ENCODE measurements at places on chromosomes 6 and 20.

- peak; percentile 50 for DNase-seq
Observed at GRCh38 chr6:53956068-53956711, 155.1 kb upstream of the MLIP start.

GRCh38 chr6:144343701-144344428 is 58.7 kb downstream of the UTRN start:
- DNase-seq: no peak

- no peak for DNase-seq
Observed at GRCh38 chr20:32281711-32282110, 4.3 kb downstream of the KIF3B start.

- DNase-seq: peak; percentile 38
Observed at GRCh38 chr6:29847871-29848630, 20.4 kb downstream of the HLA-G start.

DNA sequence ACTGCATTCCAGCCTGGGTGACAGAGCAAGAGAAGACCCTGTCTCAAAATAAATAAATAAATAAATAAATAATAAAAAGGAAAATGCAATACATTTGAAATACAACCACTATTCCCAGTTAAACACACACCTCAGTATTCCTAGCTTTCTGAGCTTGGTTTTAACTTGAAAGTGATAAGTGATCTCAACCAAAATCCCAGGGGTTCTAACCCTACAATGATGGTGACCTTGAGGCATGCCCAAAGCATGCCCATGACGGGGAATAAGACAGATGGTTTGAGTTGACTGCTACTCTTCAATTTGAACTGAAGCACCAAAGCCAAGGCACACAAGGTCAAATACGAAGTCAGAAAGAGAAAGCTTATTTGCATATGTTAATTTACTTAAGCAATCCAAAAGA is 96.9 kb downstream of the ZFP64 start:
- DNase-seq: no peak

- DNase-seq: peak; percentile 55
Observed at GRCh38 chr6:44456070-44456965, 68.8 kb downstream of the CDC5L start.

DNA sequence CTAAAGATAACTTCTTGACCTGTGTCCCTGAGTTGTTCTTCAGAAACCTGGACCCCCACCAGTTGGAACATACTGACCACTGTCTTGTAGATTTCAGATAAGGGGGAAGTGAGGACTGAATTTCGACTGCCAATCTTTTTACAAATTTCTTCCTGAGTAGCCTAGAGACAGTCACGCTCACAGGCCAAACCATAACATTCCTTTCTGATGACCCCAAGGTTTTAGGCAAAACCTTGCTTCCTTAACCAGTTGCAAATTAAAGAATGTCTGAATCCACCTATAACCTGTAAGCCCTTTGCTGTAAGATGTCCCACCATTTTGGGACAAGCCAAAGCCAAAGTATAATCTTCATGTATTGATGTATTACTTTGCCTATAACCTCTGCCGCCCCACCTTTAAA is 306.9 kb downstream of the LRFN2 start:
- no peak for DNase-seq

- no peak for DNase-seq
Observed at GRCh38 chr6:41647061-41647511, 8.8 kb downstream of the MDFI start.

DNA sequence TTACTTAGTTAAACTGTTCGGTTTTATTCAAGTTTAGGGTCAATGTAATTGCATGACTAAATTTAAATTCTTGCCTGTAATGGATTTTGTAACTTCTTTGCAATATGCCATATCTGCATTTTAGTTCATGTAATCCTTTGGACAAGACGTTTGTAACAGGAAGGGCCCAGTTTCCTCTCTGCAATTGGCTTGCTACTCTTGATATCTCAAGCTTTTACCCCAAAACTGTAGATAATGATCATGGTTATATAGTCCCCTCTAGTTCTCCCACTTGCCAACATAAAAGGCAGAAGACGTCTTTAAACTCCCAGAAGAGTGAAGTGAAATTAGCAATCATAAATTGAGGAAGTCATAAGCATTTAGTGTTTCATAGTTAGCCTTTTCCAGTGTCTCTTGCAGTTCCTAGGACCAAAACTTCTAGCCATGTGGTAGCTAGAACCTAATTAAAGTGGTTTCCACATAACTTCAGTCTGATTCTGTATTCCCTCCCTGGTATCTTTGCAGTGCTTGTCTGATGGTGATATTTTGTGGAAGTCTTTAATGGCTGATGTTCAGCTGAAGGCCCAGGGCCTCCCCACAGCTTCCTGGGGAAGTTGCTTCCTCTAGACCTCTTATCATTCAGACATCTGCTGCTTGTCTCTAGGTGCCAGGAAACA is 117.8 kb upstream of the SUPT3H start:
- DNase-seq: no peak

- no peak for DNase-seq
Observed at GRCh38 chr6:150065083-150065482, 3.8 kb downstream of the ULBP3 start.

- DNase-seq: no peak
Observed at GRCh38 chr6:43489277-43490072, 12.1 kb downstream of the TJAP1 start.

DNA sequence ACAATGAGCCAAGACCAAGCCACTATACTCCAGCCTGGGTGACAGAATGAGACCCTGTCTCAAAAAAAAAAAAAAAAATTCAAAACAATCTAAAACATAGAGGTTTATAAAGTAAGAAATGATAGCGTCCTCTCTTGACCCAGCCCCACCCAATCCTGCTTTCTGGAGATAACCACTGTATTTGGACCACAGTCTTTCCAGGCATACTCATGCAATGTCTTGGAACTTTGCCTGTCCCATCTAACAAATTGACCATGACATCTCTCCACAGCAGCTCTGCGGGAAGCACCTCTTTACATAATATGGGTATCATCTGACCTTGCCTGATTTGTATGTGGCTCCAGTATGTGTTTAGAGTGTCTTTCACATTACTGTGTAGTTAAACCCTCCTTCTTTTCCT is 9.1 kb upstream of the SHLD1 start:
- no peak for DNase-seq

DNA sequence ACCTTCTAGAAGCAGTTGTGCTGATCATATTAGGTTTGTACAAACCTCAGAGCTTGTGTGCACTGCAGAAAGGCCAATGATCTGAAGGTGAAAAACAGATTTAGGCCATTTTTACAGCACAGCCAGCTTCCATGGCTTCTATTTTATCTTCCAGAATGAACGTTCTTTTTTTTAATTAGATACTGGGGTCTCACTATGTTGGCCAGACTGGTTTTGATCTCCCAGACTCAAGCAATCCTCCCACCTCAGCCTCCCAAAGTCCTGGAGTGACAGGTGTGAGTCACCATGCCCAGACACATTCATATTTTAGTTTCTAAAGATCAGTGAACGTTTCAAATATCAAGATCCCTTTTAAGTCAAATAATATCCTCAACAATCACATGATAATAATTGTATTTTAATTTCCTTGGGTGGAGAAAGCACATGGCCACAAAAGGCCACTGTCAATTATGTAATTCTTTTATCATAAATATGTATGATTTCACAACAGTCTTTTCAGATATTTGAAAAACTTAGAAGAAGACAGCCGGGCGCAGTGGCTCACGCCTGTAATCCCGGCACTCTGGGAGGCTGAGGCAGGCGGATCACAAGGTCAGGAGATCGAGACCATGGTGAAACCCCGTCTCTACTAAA is 326.7 kb upstream of the JARID2 start:
- DNase-seq: no peak

- no peak for DNase-seq
Observed at GRCh38 chr6:99310553-99310952, 38.9 kb downstream of the FAXC start.

- no peak for DNase-seq
Observed at GRCh38 chr6:143637691-143638090, 40.1 kb upstream of the PHACTR2 start.

Data from brain microvascular endothelial cell (primary cell).